CD4-positive, CD25-positive, alpha-beta regulatory T cell (primary cell): ENCODE measurements at places on chromosomes 7 and 10. TPM values are rescaled to one million over a fixed set of nuclear protein-coding genes. Genes with fewer than 3 reads are reported as not detected.

SFRP4 gene
- not detected for total RNA-seq

CAV1 gene
- not detected for total RNA-seq

DNA sequence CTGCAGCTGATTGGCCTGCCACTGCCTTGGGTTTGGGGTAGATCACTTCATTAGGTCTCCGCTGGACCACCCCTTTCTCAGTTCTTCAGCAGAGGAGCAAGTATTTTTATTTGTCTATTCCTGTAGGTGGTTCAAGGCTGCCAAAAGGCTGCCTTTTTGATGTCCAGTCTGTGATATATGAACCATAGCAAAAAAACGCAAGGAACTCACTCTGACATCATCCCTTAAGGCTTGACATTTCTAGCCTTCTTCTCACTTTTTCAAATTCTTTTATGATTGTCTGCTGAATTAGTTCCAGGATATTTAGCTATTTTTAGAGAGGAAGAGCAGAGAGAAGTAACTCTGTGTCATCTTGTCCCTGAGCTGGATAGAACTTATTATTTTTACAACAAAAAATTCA lies 269.2 kb downstream of the BAMBI start:
- H3K36me3 ChIP-seq = no peaks in the 10 kb centered on the region
- H3K4me3 ChIP-seq = no peak overlapping the region
- no peaks in the 10 kb centered on the region for H3K4me1 ChIP-seq
- no peak for DNase-seq
- H3K27me3 ChIP-seq = peaks cover 2% of the 10 kb centered on the region

DNA sequence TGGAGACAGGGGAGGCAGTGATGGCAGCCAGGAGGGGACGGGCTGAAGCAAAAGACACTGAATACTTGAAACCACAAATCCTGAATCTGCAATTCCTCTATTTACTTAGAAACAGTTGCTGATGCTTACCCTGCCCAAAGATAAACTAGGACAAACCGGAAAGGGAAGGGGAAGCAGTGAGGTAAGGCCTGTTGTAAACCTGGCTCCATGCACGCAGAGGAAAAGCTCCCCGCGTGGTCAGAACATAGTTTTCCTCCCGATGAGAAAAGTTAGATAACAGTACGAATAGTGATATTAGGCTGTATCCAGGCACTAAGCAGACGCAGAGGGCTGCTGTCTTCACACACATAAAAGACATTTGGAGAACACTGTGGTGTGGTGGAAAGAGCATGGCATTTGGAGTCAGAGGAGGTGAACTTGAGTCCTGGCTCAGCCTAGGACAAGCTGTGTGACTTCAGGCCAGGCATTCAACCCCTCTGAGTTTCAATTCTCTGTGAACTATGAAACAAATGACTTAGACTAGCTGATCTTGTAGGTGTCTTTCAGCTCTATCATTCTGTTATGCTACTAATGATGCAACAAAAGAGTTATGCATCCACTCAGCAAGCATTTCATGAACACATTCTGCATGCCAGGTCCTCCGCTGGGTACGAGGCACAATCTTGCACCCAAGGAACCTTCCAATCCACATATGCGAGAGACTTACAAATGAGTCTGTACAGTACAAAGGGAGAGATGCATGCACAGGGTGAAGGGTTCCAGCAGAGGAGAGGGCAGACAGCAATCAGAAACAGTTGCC lies 80.9 kb downstream of the SORBS1 start:
- no peak overlapping the region for H3K27ac ChIP-seq
- no peaks in the 10 kb centered on the region for H3K36me3 ChIP-seq
- H3K27me3 ChIP-seq = no peaks in the 10 kb centered on the region
- H3K4me1 ChIP-seq = no peaks in the 10 kb centered on the region

DNA sequence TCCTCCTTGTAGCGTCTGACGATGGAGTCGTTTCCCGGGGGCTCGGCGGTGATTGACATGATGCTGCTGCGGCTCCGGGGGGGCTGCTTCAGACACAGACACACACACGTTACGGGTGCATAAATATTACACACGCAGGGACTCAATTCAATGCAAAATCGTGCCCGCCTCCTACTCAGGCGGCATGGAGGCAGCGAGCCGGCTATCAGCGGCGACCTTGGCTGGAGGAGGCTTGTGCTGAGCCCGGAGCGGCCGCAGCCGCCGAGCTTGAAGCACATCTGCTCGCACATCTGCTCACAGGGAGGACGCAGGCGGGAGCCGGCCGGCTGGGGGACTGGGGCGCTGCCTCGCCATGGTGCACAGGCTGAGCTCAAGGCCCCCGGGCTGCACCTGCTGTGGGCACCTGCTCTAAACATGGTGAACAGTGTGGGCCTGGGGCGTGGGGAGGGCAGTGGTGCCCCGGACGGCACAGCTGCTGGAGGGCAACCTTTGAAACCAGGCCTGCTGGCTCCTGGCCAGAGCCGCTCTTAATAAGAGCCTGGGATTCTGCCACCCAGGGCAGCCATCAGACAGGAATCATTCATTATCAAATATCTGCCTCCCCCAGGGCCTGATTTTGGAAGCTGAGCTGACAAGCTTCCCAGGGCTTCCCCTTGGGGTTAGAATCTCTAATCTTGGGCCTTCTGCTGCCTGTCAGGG lies 84.7 kb upstream of the GNA12 start:
- no peak overlapping the region for H3K27ac ChIP-seq
- H3K27me3 ChIP-seq = no peaks in the 10 kb centered on the region
- no peak for DNase-seq

- no peaks in the 10 kb centered on the region for H3K4me1 ChIP-seq
- no peaks in the 10 kb centered on the region for H3K27me3 ChIP-seq
- no peak overlapping the region for H3K27ac ChIP-seq
- DNase-seq = no peak
- no peak overlapping the region for H3K4me3 ChIP-seq
Measured at GRCh38 chr7:48175019-48175418, 3.8 kb downstream of the ABCA13 start.

GRCh38 chr7:33421429-33421828 lies 292.1 kb downstream of the BBS9 start:
- no peak overlapping the region for H3K4me3 ChIP-seq
- H3K27me3 ChIP-seq = no peaks in the 10 kb centered on the region
- H3K4me1 ChIP-seq = no peaks in the 10 kb centered on the region

GPNMB gene
- not detected for total RNA-seq

DNA sequence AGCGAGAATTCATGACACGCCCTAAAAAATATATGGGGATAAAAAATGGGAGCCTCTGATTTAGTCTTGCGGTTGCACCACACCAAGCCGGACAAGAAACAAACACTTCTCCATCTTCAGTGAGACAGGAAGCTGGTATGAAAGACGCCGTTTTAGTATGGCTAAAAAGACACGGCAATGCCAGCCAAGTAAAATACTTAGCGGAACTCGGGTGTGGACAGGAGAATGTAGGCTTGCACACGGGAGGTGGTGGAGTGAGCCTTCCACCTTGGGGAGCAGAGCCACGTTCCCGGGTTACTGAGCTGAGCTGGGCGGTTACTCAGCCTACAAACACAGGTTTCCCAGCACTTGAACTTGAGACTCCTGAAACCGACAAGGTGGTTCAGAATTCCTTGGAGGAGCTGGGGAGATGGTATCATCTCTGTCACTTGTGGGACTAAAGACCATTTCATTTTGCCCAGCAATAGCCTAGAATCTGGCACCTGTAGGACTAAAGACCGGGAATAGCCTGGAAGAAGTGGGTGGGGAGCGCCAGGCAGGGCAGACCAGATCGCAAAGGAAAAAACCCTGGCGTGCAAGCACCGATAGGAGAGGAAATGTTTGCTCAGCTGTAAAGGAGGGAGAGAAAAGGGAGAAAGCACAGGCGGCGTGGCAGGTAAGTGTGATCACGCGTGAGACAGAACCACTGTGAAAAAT lies 34.8 kb upstream of the SEPHS1 start:
- H3K36me3 ChIP-seq = no peaks in the 10 kb centered on the region
- peaks cover 9% of the 10 kb centered on the region for H3K4me1 ChIP-seq
- H3K4me3 ChIP-seq = no peak overlapping the region
- peaks cover 12% of the 10 kb centered on the region for H3K27me3 ChIP-seq
- DNase-seq = peak; percentile 6
- H3K27ac ChIP-seq = no peak overlapping the region
